Thyroid gland (tissue), 4 donors: ENCODE measurements at places on chromosomes 11 and 22. TPM values are rescaled to one million over a fixed set of nuclear protein-coding genes. Genes with fewer than 3 reads are reported as not detected.
A peak's percentile ranks its signal among the peaks of the same experiment; 100 is the strongest.

GRCh38 chr11:85787168-85787567, 23.8 kb downstream of the SYTL2 start:
- no peak overlapping the region for H3K4me3 ChIP-seq
- no peak for DNase-seq
- no peak overlapping the region for H3K27ac ChIP-seq
- H3K27me3 ChIP-seq = no peaks in the 10 kb centered on the region
- no peaks in the 10 kb centered on the region for H3K36me3 ChIP-seq

- peak within 1 kb of the TSS; percentile 58 for H3K4me3 ChIP-seq
- peak within 1 kb of the TSS; percentile 58 for H3K27ac ChIP-seq
- H3K27me3 ChIP-seq = no peaks in the 10 kb centered on the region
- peaks cover 22% of the 10 kb centered on the region for H3K4me1 ChIP-seq
- H3K36me3 ChIP-seq = no peaks in the 10 kb centered on the region
Measured at GRCh38 chr11:3165152-3165705, at the start of gene OSBPL5. Gene OSBPL5, minus strand, starts transcription at chr11:3165310. Its CDS starts 36,162 bp downstream, at chr11:3129148.

- H3K4me1 ChIP-seq = peaks cover 23% of the 10 kb centered on the region
- no peaks in the 10 kb centered on the region for H3K36me3 ChIP-seq
- peak; percentile 95 for DNase-seq
- no peaks in the 10 kb centered on the region for H3K27me3 ChIP-seq
- H3K4me3 ChIP-seq = no peak overlapping the region
Measured at GRCh38 chr11:2888266-2888968, 2.8 kb upstream of the CDKN1C start.

- peak; percentile 75 for DNase-seq
Measured at GRCh38 chr11:75802913-75803820, 11.8 kb upstream of the UVRAG start.

GRCh38 chr11:118812485-118812884, 21.5 kb upstream of the DDX6 start:
- DNase-seq = no peak
- no peaks in the 10 kb centered on the region for H3K27me3 ChIP-seq
- no peaks in the 10 kb centered on the region for H3K4me1 ChIP-seq

DNA sequence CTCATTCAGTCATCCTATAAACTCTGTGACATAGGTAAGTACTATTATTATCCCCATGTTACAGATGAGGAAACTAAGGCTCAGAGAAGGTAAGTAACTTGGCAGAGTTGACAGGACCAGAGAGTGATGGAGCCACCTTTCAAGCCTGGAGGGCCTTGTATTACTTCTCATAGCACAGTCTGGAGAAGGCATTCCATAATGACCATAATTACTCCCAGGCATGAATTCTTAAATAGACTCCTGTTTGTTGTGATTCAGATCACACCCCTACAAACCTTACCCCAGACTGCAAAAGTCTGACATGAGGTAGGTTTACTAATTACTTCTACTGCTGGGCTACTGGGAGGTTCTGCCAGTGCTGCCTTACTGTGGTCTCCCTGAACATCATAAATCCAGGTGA, 77.0 kb downstream of the CD44 start:
- H3K27ac ChIP-seq = no peak overlapping the region
- H3K4me1 ChIP-seq = no peaks in the 10 kb centered on the region
- H3K27me3 ChIP-seq = no peaks in the 10 kb centered on the region
- no peak for DNase-seq

GRCh38 chr11:40314327-40314726, 1145.1 kb downstream of the LRRC4C start:
- DNase-seq = no peak
- no peaks in the 10 kb centered on the region for H3K27me3 ChIP-seq
- no peaks in the 10 kb centered on the region for H3K4me1 ChIP-seq
- no peak overlapping the region for H3K4me3 ChIP-seq

DNA sequence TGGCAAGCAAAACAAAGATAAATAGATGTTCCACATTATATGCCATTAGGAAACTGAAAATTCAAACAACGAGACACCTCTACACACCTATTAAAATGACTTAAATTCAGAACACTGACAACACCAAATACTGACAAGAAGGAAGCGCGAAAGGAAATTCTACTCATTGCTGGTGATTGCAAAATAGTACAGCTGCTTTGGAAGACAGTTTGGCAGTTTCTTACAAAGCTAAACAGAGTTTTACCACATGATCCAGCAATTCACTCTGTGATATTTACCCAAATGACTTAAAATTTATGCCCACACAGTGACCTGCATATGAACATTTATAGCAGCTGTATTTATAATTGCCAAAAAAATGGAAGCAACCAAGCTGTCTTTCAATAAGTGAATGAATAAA, 232.6 kb downstream of the CASP12 start:
- H3K4me1 ChIP-seq = no peaks in the 10 kb centered on the region
- H3K36me3 ChIP-seq = no peaks in the 10 kb centered on the region
- H3K27me3 ChIP-seq = no peaks in the 10 kb centered on the region
- no peak for DNase-seq
- no peak overlapping the region for H3K4me3 ChIP-seq

- no peaks in the 10 kb centered on the region for H3K4me1 ChIP-seq
- H3K36me3 ChIP-seq = no peaks in the 10 kb centered on the region
Measured at GRCh38 chr11:134522782-134523570, 110.9 kb upstream of the B3GAT1 start.

GRCh38 chr22:46140989-46141928, 9.1 kb upstream of the PPARA start:
- H3K4me3 ChIP-seq = no peak overlapping the region
- DNase-seq = no peak
- H3K27me3 ChIP-seq = no peaks in the 10 kb centered on the region
- no peaks in the 10 kb centered on the region for H3K36me3 ChIP-seq
- peaks cover 3% of the 10 kb centered on the region for H3K4me1 ChIP-seq

GRCh38 chr11:118917481-118918127, 8.1 kb downstream of the BCL9L start:
- H3K36me3 ChIP-seq = no peaks in the 10 kb centered on the region
- H3K27ac ChIP-seq = peak overlapping the region; percentile 97

- no peak overlapping the region for H3K4me3 ChIP-seq
- no peak overlapping the region for H3K27ac ChIP-seq
- peaks cover 12% of the 10 kb centered on the region for H3K4me1 ChIP-seq
Measured at GRCh38 chr11:21630934-21631478, 561.9 kb upstream of the ANO5 start.

DNA sequence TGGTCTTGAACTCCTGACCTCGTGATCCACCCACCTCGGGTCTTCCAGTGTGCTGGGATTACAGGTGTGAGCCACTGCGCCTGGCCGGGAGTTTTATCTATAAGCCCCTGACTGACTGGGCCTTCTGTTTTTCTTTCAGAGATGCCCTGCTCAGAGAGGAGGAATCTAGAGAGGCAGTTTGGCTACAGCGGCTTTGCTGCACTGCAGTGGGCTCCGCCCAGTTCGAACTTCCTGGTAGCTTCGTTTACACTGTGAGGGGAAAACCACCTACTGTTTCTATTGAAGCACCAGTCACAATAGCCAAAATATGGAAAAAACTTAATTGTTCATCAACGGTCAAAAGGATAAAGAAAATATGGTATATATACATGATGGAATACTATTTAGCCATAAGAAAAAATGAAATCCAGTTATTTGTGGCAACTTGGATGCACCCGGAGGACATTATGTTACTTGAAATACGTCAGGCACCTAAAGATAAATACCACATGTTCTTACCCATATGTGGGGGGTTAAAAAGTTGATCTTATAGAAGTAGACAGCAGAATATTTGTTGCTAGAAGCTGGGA, 31.9 kb upstream of the FAM181B start:
- no peak overlapping the region for H3K27ac ChIP-seq
- no peak overlapping the region for H3K4me3 ChIP-seq
- H3K36me3 ChIP-seq = no peaks in the 10 kb centered on the region
- no peaks in the 10 kb centered on the region for H3K27me3 ChIP-seq
- DNase-seq = no peak

GRCh38 chr11:128530118-128531074, 57.0 kb downstream of the ETS1 start:
- no peaks in the 10 kb centered on the region for H3K36me3 ChIP-seq
- H3K27ac ChIP-seq = no peak overlapping the region
- peaks cover 7% of the 10 kb centered on the region for H3K4me1 ChIP-seq
- H3K4me3 ChIP-seq = no peak overlapping the region
- no peaks in the 10 kb centered on the region for H3K27me3 ChIP-seq

DNA sequence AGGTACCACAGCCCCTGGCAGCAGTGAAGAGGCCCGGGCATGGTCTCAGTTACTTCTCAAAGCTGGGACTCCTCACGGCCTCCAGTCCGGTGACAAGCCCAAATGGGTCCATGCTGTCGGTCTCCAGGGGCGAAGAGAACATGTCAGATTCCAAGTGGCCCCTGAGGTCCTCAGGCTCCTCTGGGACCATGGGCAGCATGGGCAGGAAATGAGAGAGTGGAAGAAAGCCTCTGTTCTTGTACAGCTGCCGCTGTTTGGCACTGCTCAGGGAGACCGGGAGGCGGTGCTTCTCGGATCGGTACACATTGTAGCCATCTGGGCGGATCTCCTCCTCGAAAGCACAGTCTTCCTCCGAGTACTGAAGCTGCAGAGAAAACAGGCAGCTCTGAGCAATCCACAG, 4.6 kb downstream of the FGF19 start:
- peaks cover 29% of the 10 kb centered on the region for H3K4me1 ChIP-seq
- H3K36me3 ChIP-seq = no peaks in the 10 kb centered on the region
- no peak overlapping the region for H3K4me3 ChIP-seq

DNA sequence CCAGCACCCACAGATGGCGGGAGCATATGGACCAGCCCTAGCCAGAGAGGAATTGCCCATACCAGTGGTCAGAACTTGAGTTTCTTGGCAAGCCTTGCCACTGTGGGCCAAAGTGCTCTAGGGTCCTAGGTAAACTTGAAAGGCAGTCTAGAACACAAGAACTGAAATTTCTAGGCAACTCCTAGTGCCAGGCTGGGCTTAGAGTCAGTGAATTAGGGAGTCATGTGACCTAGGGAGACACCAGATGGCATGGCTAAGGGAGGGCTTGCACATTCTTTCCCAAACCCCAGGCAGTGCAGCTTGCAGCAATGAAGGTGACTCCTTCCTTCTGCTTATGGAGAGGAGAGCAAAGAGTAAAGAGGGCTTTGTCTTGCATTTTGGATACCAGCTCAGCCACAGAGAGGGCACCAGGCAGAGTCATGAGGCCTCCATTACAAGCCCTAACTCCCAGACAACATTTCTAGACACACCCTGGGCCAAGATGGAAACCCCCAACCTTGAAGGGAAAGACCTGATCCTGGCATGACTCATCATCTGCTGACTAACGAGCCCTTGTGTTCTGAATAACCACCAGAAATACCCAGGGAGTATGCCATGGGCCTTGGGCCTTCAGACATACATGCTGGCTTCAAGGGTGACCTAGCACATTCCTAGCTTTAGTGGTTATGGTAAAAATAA, 19.2 kb upstream of the OR56A3 start:
- H3K4me1 ChIP-seq = no peaks in the 10 kb centered on the region
- no peak overlapping the region for H3K27ac ChIP-seq
- H3K27me3 ChIP-seq = no peaks in the 10 kb centered on the region
- no peak overlapping the region for H3K4me3 ChIP-seq

DNA sequence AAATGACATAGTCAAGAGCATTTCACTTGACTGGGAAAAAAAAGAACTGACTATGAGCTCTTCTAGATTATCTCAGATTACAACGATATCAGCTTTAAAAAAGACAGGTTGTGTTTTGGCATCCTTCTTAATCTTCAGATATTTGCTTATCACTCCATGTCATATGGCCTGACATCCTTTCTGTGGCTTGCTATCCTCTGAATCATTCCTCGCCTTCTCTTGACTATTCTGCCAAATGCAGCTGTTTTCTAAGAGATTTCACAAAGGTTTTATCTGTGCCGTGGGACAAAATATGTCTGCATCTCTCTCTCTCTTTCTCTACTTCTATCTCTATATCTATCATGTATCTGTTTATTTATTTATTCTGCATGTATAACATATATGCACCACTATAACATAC, 746.1 kb downstream of the CNTN5 start:
- H3K36me3 ChIP-seq = no peaks in the 10 kb centered on the region
- no peak overlapping the region for H3K27ac ChIP-seq
- no peak for DNase-seq
- H3K27me3 ChIP-seq = no peaks in the 10 kb centered on the region
- H3K4me1 ChIP-seq = no peaks in the 10 kb centered on the region

DNA sequence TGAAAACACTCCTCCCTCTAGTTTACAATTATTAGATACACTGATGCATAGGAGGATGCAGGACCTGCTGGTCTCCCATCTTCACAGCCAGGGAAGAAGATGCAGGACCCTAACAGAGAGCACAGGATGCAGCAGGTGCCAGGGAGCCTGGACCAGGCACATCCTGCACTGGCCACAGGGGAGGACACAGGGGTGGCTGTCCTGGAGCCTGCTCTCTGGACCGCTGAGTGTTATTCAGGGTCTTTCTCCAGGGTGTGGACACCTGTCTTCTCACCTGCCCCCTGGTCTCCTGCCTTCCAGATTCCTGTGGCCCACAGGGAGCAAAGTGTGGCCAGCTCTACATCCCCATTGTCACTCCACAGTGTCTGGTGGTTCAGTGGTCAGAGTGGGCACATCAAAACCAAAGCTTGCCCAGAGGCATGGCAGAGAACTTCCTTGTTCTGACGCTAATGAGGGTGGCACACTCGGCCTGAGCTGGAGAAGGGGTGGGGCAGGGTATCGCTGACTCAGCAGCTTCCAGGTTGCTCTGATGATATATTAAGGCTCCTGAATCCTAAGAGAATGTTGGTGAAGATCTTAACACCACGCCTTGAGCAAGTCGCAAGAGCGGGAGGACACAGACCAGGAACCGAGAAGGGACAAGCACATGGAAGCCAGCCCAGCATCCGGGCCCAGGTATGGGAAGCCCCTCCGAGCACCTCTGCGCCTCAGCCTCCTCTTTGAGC, at the start of gene APOBEC3A:
APOBEC3A (plus strand) TSS at position 564 of the 725 bp plus-strand sequence; CDS start at position 647, 83 bp downstream.
- H3K4me3 ChIP-seq = no peak within 1 kb of the TSS
- no peaks in the 10 kb centered on the region for H3K27me3 ChIP-seq
- no peak within 1 kb of the TSS for H3K27ac ChIP-seq
- peaks cover 5% of the 10 kb centered on the region for H3K4me1 ChIP-seq
- H3K36me3 ChIP-seq = no peaks in the 10 kb centered on the region

The STT3A gene
- total RNA-seq = 176 TPM

The PDGFD gene
- total RNA-seq = 28.5 TPM

The DEUP1 gene
- total RNA-seq = 1.1 TPM

The SLC7A4 gene
- 0.45 TPM for total RNA-seq

The ELF5 gene
- not detected for total RNA-seq

The APOL5 gene
- not detected for total RNA-seq

The LRRC55 gene
- 0.29 TPM for total RNA-seq

The KRTAP5-1 gene
- total RNA-seq = not detected

The OTOG gene
- not detected for total RNA-seq

The APLNR gene
- total RNA-seq = 4.4 TPM

The RGL4 gene
- total RNA-seq = 0.25 TPM
